Stimulated activated CD8-positive, alpha-beta memory T cell treated with anti-CD3 and anti-CD28 coated beads, Interleukin-4, amount 100 ng/mL, for 1 hour (primary cell): ENCODE measurements at places on chromosomes 13 and 19.

- no peak for DNase-seq
Measured at GRCh38 chr13:77674852-77675251, 22.6 kb upstream of the SLAIN1 start.

GRCh38 chr19:58582985-58583384 lies 9.8 kb upstream of the MZF1 start:
- DNase-seq, result no peak

DNA sequence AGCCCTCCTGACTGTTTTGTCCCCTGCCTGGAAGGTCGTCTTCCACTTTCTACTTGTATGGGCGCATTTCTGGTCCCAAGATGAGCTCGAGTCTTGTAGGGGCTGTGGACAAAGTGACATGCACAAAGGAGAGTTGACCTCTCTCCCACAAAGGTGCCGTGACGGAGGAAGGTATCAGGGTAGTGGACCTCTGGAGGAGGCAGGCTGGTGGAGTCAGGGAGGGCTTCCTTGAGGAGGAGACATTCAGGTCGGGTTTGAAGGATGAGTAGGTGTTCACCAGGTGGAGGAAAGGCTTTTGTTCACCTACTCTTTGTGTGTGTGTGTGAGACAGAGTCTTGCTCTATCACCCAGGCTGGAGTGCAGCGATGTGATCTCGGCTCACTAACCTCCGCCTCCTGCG lies 1.7 kb downstream of the CYTH2 start:
- no peak for DNase-seq

GRCh38 chr13:94195715-94196114 lies 283.8 kb downstream of the DCT start:
- no peak for DNase-seq

GRCh38 chr13:48749699-48750473 lies 96.2 kb downstream of the CYSLTR2 start:
- peak; percentile 20 for DNase-seq

DNA sequence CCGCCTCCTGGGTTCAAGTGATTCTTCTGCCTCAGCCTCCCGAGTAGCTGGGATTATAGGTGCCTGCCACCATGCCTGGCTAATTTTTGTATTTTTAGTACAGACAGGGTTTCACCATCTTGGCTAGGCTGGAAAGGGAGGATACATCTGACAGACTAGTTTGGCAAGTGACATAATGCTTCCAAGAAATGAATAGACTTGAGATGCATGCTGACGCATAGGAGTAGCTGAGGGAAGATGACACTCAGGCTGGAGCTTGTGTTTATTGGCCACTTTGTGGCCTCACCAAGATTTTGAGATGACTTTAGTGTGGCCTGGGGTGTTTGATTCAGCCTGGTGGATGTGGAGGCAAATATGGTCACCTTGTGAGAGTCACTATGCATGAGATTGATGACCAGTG lies 4.0 kb downstream of the ZNF586 start:
- DNase-seq, result no peak

- DNase-seq, result no peak
Measured at GRCh38 chr19:45995715-45996385, 583 bp downstream of the CCDC61 start.

DNA sequence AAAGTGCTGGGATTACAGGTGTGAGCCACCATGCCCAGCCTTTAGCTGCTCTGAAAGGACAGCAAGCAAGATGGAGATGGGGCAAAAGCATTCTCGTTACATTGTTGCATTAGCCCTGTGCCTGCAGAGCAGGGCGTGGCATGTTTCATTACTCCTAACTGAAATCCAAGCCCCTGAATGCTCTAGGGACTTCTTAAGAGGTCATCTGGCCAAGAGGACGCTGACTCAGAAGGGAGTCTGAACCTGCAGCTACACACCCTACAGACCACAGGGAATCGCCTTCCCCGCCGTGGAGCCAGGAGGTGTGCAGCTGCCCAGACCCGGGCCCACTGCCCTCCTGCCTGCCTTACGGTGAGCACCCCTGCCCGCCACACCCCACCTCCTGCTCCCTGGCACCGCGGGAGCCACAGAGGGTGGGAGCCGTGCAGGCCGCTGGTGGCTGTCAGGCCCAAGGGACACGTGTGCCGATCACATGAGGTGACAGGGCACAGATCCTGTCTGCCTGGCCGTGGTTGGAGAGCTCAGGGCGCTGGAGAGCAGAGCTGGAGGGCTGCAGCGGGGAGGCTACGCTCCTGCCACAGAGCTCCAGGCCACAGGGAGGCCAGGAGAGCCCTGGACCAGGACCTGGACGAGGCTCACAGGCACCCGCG lies 27.2 kb downstream of the ADPRHL1 start:
- DNase-seq, result no peak

DNA sequence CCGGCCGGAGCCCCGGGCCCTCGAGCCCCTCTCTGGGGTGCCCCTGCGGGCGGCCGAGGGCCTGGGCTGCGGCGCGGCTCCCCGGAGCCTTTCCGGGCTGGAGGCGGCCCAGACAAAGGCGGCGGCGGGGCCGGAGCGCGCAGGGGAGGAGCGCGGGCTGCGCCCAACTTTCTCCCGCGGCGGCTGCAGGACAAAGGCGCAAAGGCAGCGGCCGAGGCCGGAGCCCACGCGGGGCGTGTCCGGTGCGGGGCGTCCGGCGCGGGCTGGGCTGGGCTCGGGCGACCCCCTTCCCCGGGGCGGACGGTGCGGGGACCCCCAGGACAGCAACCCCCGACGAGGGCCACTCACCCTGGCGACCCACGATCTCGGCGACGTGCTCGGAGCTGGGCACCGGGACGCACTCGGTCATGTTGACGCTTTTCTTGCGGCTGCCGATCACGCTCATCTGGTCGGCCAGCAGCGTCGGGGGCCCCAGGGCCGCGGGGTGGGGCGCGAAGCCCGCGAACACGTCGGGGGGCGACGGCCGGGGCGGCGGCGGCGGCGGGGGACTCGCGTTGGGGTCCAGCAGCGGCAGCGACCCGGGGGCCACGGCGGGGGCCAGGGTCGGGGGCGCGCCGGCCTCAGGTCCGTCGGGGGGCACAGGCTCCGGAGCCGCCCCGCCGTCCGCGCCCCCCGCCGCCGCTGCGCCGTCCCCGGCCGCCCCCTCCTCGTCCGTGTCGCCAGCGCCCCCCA lies 843 bp downstream of the MEX3D start:
- DNase-seq, result no peak

GRCh38 chr19:16714702-16715287 lies 4.9 kb upstream of the NWD1 start:
- no peak for DNase-seq

DNA sequence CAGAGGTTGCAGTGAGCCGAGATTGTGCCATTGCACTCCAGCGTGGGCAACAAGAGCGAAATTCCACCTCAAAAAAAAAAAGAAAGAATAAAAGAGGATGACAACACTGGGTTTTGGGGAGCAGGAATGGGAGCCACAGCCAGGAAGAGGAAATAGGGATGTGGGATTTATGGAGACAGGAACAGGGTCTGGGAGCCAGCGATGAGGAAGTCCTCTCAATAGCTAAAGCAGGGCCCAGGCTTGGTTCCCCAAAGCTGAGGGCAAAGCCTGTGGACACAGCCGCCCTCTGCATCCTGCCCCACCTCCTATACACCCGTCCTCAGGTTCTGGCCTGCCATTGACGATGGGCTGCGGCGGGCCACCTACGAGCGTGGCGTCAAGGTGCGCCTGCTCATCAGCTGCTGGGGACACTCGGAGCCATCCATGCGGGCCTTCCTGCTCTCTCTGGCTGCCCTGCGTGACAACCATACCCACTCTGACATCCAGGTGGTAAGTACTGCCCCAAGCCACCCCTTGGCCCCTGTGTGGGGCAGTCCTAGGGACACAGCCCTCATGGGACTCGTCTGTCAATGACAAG lies 13.6 kb downstream of the HIPK4 start:
- no peak for DNase-seq

DNA sequence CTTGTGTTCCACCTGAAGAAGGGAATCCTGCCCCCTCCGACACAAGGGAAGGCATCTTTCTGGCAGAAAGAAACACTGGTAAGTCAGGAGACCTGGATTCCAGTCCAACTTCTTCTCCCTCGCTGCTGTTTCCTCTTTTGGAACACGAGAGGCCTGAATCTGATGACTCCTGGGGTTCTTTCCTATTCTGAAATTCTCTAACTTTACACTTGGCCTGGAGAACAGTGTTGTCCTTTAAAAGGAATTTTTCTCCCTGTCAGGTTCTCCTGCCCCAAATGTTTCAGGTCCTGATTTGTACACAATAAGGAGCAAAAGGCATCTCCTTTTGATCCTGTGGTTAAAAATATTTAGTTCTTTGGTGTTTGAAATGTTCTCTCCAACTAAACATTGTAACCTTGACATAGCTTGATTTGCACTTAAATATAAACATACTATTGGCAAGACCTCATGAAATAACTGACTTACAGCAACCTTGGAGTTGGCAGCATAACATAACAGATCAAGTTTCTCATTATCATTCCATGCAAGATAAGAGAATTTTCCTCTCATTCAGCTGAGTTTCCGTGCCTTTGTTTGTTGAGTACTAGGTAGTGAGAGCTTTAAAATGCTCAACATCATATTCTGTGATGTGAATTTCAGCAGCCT lies 244.8 kb downstream of the COG6 start:
- DNase-seq, result no peak

- no peak for DNase-seq
Measured at GRCh38 chr13:28582225-28582891, 76.6 kb upstream of the POMP start.

- DNase-seq, result no peak
Measured at GRCh38 chr13:99289271-99289670, 17.9 kb downstream of the GPR183 start.

GRCh38 chr13:92164822-92165221 lies 766.4 kb downstream of the GPC5 start:
- no peak for DNase-seq

DNA sequence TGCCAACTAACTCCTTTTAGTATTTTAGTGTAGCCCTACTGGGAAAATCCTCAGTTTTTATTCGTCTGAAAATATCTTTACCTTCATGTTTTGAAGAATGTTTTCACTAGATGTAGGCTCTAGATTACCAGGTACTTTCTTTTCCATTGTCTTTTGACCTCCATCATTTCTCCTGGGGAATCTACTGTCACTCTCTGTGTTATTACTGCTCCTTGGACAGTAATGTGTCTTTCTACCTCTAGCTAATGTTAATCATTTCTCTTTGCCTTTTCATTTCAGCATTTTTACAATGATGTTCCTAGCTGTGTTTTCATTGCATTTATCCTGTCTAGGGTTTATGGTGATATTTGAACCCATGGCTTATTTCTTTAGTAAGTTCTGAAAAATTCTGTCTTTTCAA lies 61.9 kb downstream of the SPACA7 start:
- DNase-seq, result no peak

DNA sequence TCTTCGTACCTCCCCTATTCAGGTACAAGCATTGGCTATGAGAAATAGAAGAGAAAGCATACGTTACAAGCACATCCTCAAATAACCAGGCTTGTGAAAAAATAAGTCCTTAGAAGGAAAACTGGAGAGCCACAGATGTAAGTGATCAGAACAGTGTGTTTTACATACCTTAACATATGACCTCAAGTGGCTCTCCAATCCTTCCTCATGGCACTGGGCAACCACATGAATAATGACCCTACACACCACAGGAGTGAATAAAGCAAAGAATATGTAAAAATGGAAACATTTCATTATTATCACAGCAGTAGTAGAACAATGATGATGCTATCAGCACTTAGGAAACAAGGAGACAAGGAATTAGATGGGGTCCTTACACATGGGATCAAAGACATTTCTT lies 96.5 kb downstream of the DOCK9 start:
- DNase-seq, result no peak

DNA sequence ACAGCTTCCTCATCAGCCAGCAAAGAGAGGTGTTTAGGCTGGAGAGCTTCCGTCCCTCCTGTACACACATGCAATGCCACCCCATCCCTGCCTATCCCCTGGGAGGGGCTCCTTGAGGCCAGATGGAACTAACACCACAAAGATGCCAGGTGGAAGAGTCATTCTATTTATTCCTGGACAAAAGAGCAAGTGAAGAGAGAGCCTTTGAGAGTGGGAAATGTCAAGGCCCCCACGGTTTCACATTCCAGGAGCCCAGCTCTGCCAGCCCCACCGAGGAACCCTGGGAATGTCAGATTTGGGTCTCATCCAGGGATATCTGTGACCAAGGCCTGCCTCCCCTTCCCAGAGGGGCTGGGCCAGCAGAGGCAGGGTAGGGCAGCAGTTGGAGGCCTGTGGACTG lies 30.8 kb upstream of the IGFL1 start:
- no peak for DNase-seq

DNA sequence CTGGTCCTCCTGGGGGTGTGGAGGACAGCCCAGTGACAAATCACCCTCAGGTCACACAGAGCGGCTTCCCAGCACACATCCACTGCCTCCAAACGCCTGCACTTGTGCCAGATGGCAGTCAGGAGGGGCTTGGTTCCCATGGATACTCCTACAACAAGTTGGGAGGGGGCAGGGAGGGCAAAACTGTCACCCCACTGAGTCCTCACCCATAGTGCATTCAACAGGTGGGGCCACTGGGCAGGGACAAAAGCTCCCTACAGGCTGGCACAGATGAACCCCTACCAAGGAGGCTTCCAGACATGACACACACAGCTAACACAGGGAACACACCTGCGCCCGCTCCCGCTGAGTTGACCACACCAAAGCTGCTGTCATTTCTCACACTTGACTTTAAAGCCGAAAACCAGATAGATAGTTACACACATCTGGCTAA lies 120.5 kb downstream of the STK24 start:
- DNase-seq, result no peak

DNA sequence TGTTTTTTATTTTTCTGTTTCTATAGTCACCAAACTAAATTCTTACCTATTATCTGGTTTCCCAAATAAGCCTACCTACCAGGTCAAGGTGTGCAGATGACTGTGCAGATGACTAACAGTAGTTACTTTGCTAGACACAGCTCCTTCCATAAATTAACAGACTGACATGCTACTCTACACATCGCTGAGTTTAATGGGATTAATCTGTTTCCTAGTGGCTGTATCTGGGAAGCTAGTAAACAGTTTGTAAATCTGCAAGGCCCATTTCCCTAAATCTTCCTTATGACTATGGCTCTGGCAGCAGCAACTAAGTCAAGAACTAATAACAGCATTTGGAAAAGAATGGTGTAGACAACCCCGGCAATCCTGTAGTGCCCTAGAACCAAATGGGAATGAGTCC lies 27.9 kb downstream of the MIPEP start:
- DNase-seq, result no peak
